ENCODE measurements at places on chromosomes 12 and 14.

DNA sequence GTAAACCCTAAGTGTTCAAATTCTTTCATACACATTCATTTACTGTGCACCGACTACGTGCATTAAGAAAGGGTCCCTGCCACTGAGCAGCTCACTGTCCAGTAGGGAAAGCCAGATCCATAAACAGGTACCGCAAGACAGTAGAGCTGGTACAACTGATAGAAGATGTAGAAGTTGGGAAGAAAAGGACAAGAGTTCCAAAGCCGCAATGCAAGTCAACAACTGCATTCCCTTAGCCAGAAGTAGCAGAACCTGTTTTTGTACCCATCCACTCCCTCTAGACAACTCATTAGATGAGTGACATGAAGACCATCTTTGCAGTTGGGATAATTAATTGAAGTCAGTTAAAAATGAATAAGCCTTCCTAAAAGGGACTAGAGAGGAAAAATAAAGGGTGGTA is 1.3 kb downstream of the SENP1 start:
- DNase-seq, result no peak

DNA sequence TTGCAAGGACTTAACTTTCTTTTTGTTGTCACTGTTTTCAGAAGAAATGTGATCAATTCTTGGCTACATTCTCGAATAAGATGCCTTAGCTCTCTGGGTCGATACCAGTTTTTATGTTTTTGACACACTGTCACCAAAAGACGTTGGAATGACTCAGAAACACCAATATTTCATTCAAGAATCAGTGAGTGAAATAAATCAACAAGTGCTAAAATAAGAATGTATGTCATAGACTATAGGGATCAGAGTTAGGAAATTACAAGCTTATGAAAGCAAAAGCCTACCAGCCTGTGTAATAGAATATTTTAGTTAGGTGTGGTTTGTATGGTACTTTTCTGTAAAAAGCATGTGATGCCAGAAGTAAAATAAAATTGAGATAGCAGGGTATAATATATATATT is 17.8 kb downstream of the PPHLN1 start:
- DNase-seq, result no peak

- no peak for DNase-seq
Measured at GRCh38 chr12:68236421-68237059, 10.9 kb upstream of the IL26 start.

GRCh38 chr12:100715976-100716944 is 78.3 kb upstream of the ANO4 start:
- DNase-seq, result no peak

- no peak for DNase-seq
Measured at GRCh38 chr14:99554757-99555531, 49.1 kb downstream of the CCDC85C start.

GRCh38 chr12:122481861-122482260 is 18.9 kb downstream of the ZCCHC8 start:
- no peak for DNase-seq

DNA sequence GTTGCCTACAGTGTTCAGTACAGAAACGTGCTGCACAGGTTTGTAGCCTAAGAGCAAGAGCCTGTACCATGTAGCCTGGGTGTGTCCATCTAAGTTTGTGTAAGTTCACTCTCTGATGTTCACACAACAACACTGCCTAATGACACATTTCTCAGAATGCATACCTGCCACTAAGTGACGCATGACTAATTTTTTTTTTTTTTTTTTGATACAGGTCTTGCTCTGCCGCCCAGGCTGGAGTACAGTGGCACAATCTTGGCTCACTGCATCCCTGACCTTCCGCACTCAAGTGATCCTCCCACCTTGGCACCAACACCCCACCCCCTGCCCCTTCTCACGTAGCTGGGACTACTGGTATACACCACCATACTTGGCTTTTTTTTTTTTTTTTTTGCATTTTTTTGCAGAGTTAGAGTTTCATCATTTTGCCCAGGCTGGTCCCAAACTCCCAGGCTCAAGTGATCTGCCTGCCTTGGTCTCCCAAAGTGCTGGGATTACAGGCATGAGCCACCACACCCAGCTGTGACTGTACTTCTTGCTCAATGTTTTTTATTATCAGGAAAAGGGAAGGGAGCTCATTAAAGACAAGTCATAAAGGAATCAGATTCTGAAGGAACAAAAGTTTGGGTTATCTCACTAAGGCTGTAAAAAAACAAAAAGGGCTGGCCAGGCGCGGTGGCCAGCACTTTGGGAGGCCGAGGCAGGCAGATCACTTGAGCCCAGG is 10.0 kb upstream of the CDC42BPB start:
- no peak for DNase-seq

GRCh38 chr12:65539023-65539422 is 260.5 kb downstream of the MSRB3 start:
- no peak for DNase-seq

- DNase-seq, result no peak
Measured at GRCh38 chr12:57029457-57029856, 13.1 kb upstream of the TAC3 start.

GRCh38 chr12:26466726-26467125 is 271.4 kb downstream of the SSPN start:
- no peak for DNase-seq

DNA sequence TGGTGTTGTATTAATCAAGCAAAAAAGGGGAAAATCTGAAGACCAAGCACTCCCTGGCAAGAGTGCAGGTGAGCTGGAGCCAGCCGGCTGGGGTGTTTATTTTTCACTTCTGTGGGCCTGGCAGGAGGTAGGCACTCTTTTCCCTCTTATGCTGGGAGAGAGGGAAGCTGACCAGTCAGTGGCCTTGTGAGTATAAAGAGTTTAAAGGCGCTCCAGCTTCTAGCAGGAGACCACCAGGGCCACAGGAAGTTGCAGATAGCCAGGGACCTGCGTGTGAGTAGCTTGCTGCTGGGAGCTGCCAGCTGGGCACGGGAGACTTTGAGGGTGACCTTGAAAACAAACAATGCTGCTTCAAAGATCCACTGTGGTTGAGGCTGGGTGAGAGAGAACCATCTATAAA is 217.4 kb upstream of the PWP1 start:
- DNase-seq, result no peak

GRCh38 chr14:100888789-100889315 is 14.7 kb downstream of the RTL1 start:
- no peak for DNase-seq

- DNase-seq, result no peak
Measured at GRCh38 chr14:76055330-76055729, 69.8 kb downstream of the IFT43 start.

- DNase-seq, result no peak
Measured at GRCh38 chr14:32657081-32657480, 281.6 kb upstream of the NPAS3 start.

DNA sequence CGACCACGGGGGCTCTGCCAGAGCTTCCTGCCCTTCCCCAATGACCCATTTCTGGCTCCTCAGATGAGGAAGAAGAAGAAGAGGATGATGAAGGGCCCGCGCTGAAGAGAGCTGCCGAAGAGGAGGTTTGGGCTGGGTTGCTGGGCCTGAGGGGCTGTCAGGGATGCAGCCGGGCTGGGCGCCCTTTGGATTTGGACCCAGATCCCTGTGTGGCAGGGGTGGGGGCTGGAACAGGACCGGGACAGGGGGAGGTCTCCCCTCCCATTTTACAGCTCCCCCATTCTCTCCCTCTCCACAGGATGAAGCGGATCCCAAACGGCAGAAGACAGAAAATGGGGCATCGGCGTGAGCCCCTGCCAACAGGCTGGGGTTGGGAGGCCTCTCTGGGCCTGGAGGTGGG is 2.2 kb upstream of the LAG3 start:
- DNase-seq, result no peak

Data from stimulated activated CD4-positive, alpha-beta T cell treated with anti-CD3 and anti-CD28 coated beads, Interleukin-15, amount 100 ng/mL, for 1 hour (primary cell).